ENCODE measurements at places on chromosomes 11 and 22.

GRCh38 chr11:120052196-120052775, 85.6 kb downstream of the TRIM29 start:
- no peak for DNase-seq

GRCh38 chr22:26464312-26464711, 19.3 kb downstream of the HPS4 start:
- DNase-seq = no peak

DNA sequence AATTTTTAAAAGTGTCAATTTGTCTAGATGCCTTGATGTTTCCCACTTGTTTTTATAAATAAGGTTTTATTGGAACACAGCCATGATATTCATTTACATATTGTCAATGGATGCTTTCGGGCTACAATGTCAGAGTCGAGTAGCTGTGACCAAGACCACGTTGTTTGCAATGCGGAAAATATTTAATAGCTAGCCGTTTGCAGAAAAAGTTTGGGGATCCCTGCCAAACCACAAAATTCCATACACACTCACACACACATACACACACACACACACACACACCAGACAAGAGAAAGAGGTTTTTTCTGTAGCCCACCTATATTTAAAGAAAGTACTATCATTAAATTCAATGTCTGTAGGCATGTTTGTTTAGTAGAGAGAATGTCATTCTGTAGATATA, 58.3 kb downstream of the TYR start:
- no peak for DNase-seq

DNA sequence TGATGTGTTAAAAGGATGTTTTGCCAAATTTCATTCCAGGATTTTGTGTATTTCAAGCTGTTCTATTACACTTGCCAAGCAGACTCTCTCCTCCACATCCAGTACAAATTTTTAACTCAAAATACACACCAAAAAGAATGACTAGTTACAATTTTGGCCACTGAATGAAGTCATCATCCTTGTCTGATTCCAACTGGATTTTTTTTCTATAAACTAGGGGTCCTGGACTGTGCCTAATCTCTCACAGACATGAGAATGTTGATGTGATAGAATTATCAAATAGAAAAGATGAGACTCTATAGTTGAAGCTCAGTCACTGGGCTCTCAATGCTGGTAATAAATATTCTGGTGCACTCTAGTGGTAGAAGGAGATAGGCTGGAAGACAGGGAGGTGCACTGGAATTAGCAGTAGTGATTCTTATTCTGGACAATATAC, 85.8 kb downstream of the FANCF start:
- peak; percentile 48 for DNase-seq

DNA sequence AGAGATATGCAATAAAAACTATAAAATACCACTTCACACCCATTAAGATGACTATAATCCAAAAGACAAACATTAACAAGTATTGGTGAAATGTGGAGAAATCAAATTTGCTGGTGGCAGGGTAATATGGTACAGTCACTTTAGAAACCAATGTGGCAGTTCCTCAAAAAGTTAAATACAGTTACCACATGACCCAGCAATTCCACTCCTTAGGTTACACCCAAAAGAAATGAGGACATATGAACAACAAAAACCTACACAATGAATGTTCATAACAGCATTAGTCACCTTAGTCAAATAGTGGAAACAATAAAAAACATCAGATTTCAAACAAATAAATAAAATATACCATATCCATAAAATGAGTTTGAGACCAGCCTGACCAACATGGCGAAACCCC, 52.6 kb downstream of the RDX start:
- DNase-seq = no peak

DNA sequence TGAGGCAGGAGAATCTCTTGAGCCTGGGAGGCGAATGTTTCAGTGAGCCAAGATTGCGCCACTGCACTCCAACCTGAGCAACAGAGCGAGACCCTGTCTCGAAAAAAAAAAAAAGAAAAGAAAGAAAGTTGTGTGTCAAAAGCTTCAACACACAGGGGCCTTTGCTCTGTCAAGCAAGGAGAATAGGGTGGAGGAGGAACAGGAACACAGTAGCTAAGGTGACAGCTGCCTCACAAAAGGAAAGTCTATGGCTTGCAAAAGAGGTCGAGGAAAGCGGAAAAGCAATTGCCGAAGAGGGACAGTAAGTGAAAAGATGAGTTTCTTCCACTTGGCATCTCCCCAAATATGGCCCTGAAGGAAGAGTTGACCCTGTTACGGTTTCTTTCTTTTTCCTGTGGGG, 26.5 kb upstream of the TMA7B start:
- DNase-seq = no peak

- DNase-seq = no peak
Observed at GRCh38 chr11:10477690-10478046, 22.6 kb downstream of the AMPD3 start.

DNA sequence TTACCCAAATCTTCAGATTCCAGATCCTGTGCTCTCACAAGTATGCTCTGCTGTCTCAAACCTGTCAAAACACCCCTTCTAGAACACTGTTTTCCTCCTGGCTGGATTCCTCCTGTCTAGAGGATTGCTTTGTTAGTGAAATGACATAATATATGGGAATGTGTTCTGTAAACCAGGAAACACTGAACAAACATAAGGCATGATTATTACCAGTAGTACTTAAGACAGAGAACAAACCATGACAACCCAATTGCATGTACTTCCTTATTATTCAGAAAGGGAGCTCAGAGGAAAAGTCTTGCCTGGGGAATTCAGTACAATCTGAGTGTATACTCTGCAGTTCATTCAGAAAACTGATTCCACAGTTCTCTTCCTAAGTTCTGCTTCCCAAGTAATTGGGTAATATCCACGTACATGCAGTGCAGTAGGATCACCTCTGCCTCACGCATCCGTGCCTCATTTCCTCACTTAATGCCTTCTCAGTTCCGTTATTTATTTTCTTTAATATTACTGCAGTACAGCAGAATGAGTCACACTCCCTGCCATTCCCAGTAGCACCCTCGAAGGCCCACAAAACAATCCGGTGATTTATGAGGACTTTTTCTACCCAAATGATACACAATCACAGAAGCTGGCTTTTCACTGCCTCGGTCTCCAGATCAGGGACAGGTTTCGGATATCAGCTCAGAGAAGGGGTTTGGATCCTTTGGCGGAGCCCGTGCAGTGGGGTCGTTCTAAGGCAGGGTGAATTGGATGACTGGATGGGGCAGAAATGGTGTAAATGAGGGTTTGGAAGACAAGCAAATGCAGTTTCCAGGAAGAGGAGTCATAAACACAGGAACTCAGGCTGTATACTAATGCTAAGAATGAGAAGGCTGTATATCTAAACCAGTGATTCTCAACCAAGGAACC, 896.9 kb downstream of the KCNA4 start:
- DNase-seq = peak; percentile 92

DNA sequence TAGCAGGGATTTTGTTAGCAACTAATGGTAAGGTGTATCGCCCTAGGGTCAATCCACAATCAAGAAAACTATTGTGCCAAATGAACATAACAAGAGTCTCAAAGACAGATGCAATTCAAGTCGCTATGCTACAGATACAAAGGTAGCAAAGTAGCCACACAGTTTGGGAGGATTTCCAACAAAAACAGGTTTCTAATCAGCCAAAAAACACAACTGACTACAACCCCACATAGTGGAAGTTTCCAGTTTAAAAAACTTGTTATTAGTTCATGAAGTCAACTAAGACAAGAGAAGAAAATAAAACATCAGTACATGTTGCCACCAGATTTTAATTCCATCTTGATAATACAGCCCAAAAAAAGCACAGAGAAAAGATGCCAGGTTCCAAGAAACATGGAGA, 38.0 kb downstream of the MYH9 start:
- DNase-seq = peak; percentile 19

GRCh38 chr11:128688031-128688713, 5.7 kb upstream of the FLI1 start:
- DNase-seq = no peak

- DNase-seq = no peak
Observed at GRCh38 chr11:3197878-3198528, 20.6 kb downstream of the MRGPRG start.

- no peak for DNase-seq
Observed at GRCh38 chr22:25845985-25846745, 104.2 kb downstream of the MYO18B start.

DNA sequence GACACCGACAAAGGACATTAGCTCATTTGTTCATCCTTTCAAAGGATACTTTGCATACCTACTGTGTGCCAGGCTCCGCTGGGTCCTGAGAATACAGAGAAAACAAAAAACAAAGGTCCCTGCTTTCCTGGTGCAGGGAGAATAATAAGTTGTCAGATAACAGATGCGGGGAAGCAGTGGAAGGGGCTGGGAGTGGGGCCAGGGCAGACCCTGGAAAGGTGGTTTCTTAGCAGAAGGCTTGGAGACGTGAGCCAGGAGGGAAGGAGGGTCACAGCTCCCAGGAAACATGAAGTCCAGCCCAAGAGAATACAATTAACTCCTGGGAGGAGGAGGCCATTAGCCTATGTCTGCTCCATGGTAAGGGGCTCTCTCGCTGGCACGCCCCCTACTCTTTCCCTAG, 9.8 kb upstream of the ANO1 start:
- DNase-seq = no peak

DNA sequence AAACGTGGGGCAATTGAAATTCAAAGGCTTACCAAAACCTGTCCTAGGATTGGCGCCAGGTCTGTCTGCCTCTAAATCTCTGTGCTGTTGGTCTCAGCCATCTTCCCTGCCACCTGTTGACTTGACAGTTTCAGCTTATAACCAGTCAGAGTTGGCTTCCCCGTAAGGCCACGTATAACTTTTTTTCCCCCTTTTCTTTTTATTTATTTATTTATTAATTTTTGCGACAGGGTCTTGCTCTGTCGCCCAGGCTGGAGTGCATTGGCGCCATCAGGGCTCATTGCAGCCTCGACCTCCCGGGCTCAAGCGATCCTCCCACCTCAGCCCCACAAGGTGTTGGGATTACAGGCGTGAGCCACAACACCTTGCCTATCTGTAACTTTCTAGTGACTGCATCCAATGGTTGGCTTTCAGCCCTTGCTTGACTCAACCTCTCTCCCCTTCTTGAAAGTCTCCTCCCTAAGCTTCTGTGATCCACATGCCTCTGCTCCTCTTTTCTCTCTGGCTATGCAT, 1.4 kb upstream of the SYVN1 start:
- DNase-seq = no peak

GRCh38 chr22:26404851-26405421, 24.1 kb upstream of the ASPHD2 start:
- DNase-seq = no peak

- DNase-seq = no peak
Observed at GRCh38 chr11:77026743-77027142, 7.5 kb upstream of the B3GNT6 start.

DNA sequence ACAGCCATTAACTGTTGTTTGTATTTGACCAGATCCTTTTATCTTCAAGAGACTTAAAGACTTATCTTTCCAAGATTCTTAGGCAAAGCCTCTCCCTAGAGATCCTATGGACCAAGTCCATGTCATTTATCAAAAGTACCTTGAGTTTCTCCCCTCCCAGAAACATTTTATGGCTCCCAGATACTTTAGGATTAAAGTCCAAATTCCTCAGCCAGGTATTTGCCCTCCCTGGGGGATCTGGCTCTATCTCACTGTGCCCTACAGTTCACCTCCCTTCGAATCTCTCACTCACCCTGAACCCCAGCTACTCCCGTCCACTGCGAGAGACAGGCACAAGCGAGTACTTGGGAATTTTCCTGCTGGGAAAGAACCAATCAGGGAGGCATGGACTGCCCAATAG, 11.9 kb downstream of the MS4A8 start:
- no peak for DNase-seq

- no peak for DNase-seq
Observed at GRCh38 chr11:61917334-61918109, at the start of gene RAB3IL1. Gene RAB3IL1 (minus strand): TSS chr11:61917566. CDS start chr11:61917367, 199 bp downstream.

- no peak for DNase-seq
Observed at GRCh38 chr22:38638216-38638615, 18.0 kb downstream of the FAM227A start.

DNA sequence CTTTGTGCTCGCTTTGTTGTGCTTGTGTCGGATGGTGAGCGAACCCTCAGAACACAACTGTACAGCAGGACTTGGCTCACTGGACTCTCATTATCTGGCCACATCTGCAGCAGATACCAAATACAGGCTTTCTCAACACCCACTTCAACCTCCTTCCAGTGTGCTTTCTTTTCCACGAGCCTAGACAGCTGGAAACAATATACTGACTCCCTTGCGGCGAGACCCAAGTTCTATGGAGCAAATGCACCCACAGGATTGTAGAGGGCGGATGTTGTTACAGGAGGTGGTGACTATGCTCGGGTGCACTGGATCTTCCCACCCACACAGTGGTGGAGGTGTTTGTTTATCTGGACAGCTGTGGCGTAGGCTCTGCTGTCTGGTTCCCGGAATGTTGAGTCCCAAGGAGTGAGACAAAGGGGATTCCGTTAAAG, 204.3 kb downstream of the TENM4 start:
- DNase-seq = peak; percentile 99

GRCh38 chr11:74784726-74785125, 36.1 kb downstream of the RNF169 start:
- DNase-seq = no peak

GRCh38 chr11:97356144-97356543, 966.3 kb downstream of the JRKL start:
- DNase-seq = no peak

GRCh38 chr11:15870911-15871310, 485.4 kb downstream of the SOX6 start:
- DNase-seq = no peak

DNA sequence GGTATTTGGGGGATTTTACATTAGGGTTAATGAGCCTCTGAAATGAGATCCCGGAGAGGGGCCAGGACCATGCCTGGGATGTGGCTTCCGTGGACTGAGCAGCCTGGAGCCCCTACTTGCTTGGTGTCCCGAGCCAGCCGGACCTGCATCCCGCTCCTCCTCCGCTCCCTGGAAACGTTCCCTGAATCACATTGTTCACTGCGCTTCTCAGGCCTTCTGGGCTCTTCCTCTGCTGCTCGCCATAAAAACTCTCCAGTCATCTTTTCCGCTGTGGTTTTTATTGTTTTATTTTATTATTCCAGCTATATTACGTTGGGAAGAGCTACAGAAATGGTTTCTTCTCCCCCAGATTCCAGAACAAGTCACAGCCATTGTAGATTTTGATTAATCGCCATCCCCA, 13.3 kb upstream of the KCNQ1OT1 start:
- DNase-seq = no peak

- peak; percentile 92 for DNase-seq
Observed at GRCh38 chr11:132734217-132734616, 798.1 kb downstream of the OPCML start.

All from kidney glomerular epithelial cell (primary cell).